Upper lobe of right lung (tissue), 1 donor: ENCODE measurements at places on chromosomes 16 and 17.

DNA sequence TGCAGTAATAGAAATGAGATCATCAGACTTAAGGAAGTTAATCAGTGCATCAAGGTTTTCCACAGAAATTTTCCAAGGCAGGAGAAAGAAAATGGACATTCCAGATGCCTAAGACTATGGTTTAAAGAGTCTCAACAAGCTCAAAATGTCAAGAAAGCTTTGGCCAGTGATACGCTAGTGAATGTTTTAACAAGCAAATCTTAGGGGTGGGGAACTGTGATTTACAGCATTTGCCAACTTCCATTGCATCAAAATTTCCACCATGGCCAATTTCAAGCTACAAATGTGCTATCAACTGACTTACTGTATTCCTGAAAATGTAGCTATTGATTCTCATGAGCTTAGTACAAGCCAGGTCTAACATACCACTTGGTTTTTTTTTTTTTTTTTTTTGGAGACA is 82.4 kb upstream of the CLEC3A start:
- DNase-seq: no peak

GRCh38 chr16:78317564-78318240 is 218.2 kb downstream of the WWOX start:
- DNase-seq: no peak

DNA sequence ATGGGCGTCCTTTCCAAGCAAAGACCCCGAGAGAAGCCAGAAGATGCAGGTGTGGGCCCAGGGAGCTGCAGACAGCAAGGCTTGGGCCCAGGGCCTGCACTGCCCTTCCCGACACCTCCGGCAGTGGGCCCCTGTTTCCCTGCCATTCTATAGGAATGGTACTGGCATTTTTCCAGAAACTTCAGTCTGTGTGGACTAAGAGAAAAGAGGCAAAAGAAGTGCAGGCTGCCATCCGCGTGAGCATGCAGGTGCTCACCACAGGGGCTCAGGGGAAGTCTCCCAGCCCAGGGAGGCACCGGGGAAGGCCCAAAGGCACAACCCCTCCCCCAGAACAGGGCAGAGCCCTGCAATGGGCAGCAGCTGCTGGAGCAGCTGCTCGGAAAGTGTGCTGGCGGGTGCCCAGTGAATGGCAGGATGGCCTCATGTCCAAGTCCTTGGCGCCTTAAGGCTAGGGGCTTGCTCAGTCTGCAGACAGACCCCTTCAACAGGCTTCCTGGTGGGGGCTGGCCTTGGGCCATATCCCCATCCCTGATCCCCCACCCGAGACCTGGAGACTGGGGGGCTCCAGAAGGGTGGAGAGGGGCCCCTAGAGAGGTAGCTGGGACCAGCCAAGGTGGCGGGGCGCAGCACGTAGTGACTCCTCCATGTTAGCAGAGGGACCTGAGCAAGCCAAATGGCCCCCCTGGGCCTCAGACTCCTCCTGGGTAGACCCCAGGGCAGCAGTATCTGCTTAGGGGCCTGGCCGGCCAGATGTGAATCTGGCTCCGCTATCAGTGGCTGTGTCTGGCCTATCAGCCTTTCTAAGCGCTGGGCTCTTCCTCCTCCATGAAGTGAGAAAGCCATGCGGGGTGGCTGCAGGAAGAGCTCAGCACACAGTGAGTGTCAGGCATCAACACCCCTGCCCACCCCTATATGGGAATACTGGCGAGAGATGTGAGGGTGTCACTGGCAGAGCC is 6.7 kb upstream of the TPPP3 start:
- DNase-seq: no peak

GRCh38 chr16:86035906-86036305 is 136.9 kb downstream of the IRF8 start:
- peak; percentile 48 for DNase-seq

GRCh38 chr17:29014716-29015115 is 8.9 kb upstream of the SEZ6 start:
- DNase-seq: no peak

DNA sequence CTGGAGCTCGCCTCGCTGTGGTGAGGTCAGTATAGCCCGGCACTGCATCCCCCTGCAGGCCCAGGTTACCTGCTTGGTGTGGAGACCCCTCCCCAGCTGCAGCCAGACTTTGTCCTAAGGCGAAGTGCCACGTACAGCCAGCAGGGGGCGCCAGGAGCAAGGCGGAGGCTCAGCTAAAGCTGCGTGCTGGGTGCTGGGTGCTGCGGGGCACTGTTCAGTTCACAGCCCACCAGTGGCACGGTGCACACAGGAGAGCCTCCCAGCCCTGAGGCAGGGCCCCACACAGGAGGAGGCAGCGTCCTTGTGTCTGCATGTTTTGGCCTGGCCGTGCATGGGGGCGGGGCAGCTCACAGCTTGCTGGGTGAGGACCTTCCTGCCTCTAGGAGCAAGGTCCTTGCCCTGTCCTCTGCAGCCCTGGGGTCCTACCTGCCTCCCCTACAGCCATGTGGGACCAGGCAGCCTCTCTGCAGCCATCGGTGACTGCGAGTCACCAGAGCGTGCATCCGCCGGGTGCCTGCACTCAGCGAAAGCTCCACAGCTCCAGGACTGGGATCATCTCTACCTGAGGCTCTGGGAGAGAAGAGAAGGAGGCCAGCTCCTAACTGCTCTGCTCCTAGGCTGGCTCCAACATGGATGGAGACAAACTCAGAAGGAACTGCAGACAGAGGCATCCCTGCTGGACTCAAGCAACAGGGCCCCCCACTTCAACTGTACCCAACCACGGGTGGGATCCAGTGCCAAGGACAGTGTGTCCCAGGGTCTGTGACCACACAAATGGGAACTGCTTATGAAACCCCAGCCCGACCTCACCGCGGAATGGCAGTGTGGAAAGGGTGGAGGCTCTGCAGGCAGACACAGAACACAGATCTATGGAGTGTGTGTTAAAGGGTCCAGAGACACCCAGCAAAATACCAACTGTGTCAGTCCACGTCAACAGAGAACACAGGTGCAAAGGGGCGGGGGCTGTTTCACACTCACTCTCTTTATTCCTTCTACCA is 19.0 kb downstream of the SLC7A5 start:
- DNase-seq: peak; percentile 86

- DNase-seq: no peak
Observed at GRCh38 chr16:83176802-83177201, 550.0 kb downstream of the CDH13 start.

GRCh38 chr17:12457493-12457892 is 208.2 kb upstream of the MYOCD start:
- no peak for DNase-seq

DNA sequence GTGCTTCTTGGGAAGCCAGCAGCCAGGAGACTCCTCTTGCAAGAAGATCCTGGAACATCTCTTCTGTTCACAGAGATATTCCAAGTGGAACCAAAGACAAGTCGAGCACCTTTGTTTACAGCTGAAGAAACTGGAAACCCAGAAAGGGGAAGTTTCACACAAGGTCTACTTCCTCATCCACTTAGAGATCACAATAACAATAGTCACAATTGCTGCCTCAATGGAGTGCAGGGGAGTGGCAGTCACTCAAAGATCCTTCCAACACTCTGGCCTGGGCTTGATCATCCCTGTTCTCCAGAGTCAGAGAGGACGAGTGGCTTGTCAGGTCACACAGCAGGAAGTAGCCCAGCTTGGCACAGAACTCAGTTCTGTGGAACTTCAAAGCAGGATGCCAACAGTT is 46.9 kb upstream of the SIAH1 start:
- no peak for DNase-seq

GRCh38 chr17:72950242-72950931 is 142.1 kb downstream of the SLC39A11 start:
- no peak for DNase-seq

DNA sequence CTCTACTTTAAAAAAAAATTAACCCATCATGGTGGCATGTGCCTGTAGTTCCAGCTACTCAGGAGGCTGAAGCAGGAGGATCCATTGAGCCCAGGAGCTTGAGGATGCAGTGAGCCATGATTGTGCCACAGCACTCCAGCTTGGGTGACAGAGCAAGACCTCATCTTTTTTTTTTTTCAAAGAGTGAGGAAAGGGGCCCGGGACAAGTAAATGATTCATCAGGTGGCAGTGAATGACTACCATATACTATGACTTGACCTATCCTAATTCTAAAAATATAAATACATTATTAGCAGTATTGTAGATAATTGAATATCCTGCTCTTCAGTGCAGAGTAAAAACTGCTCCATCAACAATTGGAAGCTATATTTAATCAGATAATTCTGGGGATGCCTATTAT is 55.3 kb downstream of the CLUH start:
- no peak for DNase-seq

GRCh38 chr16:87469169-87469568 is 23.7 kb downstream of the ZCCHC14 start:
- no peak for DNase-seq

- no peak for DNase-seq
Observed at GRCh38 chr16:678209-678857, 1.9 kb upstream of the STUB1 start.

- DNase-seq: no peak
Observed at GRCh38 chr16:66490774-66491715, 58.9 kb downstream of the TK2 start.

DNA sequence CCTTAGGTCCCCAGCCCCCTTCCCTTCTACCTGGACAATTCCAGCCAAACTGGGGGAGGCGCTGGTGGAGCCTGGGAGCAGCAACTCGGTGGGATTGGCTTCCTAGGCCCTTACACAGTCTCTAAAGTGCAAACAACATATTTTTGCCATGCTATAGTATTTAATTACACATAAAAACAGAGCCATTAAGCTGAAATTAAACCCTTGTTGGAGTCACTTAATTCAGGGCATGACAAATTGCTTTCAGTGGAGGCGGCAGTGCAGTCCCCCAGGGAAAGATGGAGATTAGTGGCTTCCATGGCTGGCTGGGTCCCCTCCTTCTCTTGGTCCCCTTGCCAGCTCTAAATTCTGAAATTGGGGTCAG is 17.3 kb downstream of the IGFBP4 start:
- no peak for DNase-seq

GRCh38 chr17:55722742-55723487 is at the start of gene TMEM100:
Gene TMEM100, minus strand, starts transcription at chr17:55722864. Its CDS starts 1,794 bp downstream, at chr17:55721070.
- DNase-seq: no peak

- DNase-seq: no peak
Observed at GRCh38 chr17:29449865-29450671, 59.9 kb downstream of the TAOK1 start.

- DNase-seq: peak; percentile 98
Observed at GRCh38 chr17:42422958-42423712, at the start of gene CAVIN1. Gene CAVIN1, minus strand, starts transcription at chr17:42423256. Its CDS starts 159 bp downstream, at chr17:42423097.
